GM04504 (cell line): ENCODE measurements at places on chromosomes 3 and 15.
A peak's percentile ranks its signal among the peaks of the same experiment; 100 is the strongest.

DNA sequence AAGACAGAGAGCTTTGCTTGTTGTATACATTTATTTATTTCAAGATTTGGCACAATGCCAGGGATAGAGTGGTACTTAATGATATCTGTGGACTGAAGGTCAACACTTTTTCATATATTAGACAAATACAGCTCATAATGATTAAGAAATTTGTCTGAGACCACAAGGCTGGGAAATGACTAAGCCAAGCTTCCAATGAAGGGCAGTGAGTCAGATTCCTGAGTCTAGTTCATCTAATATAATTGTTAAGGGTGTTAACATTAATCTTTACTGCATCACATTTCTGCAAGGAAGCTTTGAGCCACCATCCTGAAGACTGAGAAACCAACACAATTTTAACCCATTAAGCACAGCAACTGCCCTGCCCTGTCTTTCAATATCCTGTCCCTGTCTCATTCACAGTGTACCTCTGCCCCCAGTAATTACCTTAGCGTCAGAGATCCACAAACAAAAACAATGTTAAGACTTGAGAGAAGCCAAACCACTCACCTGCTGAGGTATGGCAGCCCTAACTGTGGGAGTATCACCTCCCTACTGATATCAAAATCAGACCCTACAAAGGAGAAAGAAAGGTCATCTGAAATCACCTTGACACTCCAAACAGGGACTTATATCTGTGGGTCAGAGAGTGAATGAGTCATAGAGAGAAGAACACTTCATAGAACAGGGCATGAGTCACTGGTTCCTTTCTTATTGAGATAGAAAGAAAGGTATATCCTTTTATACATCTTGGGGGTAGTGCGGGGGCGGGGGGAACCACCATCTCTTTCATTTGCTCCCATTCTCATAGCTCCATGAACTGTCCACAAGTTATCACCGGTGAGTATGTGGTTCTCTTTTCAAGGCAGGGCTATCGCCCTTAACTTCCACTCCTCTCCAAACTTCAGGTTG is 74.7 kb downstream of the MAGI1 start:
- peak; percentile 79 for DNase-seq

- DNase-seq: no peak
Observed at GRCh38 chr15:99450896-99451358, 114.9 kb upstream of the MEF2A start.

- DNase-seq: peak; percentile 36
Observed at GRCh38 chr3:104909198-104909597, 457.5 kb upstream of the ALCAM start.

DNA sequence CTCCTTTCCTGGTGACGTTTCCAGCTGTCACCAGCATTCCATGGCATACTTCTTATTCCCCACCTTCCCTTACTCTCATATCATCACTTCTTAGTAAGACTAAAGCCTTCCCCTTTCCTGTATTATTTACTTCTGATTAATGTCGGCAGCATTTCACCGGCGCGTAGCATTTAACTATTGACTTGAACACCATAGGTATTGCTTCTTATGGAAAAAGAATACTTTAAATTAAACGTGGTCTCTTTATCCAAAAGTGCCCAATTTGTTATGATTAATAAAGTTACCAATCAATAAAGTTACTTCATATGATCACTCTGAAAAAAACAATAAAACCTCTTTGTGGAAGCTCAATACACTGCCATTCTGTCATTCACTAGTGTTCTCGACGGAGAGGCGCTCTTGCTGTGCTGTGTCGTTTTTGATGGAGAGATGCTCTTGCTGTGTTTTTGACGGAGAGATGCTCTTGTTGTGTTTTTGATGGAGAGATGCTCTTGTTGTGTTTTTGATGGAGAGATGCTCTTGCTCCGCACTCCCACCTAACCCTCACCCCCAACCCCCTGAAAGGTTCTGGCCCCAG is 165.0 kb downstream of the XXYLT1 start:
- DNase-seq: no peak
